CD4-positive, alpha-beta T cell treated with Interleukin-6 at 100 ng/mL for 8 hours (primary cell): ENCODE measurements at places on chromosomes 1 and 21.

DNA sequence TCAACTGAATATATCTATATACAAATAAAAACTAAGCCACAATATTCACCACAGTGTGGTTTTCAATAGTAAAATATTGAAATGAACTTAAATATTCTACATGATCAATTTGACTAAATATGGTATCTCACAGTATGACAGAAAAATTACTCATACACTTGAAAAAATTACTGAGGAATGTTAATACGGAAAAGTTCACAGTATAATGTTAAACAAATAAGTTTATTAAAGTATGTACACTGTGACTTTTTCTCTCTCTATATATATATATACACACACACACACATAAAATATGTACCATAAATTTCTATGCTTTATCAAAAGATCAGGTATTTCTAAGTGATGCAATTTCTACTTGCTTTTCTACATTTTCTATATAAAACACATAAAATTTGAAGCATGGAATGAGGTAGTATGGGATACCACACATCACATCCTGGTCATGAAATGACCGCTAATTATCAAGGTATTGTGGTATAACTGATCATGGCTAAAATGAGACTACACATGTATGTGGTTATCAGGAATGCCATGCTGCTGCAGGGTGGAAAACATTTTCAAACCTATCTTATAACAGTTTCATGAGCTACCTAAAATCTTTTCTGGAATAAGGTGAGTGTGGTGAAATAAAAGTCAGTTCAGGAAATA is 102.3 kb downstream of the CDC42BPA start:
- no peak for DNase-seq

GRCh38 chr1:69657971-69658370 is 90.2 kb downstream of the LRRC7 start:
- DNase-seq: no peak

DNA sequence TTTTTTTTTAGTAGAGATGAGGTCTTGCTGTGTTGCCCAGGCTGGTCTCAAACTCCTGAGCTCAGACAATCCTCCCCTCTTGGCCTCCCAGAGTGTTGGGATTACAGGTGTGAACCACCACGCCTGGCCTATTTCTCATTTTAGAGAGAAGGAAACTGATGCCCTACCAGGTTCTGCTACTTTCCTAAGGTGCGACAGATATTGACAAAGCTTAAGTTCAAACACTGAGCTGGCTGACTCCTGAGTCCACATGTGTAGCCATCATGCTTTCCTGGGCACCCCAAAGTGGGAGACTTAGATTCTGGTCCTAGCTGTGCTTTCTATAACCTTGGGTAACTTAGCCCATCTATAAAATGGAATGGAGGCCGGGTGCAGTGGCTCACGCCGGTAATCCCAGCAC is 5.1 kb upstream of the TMEM222 start:
- no peak for DNase-seq

- DNase-seq: no peak
Measured at GRCh38 chr1:239282411-239282810, 104.0 kb upstream of the CHRM3 start.

- no peak for DNase-seq
Measured at GRCh38 chr1:150931773-150932172, 5.6 kb downstream of the SETDB1 start.

DNA sequence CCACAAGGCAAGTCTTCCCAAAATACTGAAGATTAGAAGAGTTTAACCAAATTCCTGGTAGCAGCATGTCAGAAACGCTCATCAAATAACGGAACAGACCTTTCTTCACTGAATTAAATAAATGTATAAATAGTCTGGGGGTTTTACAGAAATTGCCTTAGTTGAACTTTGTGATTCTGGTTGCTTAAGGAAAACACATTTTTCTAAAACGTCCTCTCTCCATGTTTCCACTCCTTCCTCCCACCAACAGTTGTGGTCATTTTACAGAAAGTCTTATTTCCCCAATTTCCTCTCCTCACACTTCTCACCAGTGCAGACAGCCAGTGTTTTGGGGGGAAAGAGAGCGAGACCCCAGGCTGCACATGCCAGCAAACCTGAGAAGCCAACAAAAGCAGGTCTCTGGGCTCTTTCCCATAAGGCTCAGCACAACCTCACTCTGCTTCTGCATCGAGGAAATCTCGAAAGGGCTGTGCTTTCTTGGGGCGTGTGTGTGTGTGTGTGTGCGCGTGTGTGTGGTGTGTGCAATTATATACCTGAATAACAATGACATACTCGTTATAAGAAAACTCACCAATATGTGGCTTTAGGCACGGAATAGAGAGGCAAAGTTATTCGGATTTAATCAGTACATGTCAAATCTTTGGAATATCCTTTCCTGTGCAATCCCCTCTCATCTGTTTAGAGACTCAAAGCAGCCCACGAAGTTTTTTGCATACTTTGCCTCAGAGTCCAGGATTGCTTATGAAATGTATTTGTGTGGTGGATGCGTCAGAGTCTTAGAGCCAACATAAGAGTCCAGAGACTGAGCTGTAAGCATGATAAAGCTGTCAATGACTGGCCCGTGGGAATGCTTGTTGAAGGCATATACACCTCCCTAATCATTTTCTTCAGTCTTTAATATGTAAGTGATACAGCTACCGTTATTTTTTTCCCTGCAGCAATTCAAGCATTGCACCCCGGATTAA is 2.0 kb downstream of the KCNJ15 start:
- DNase-seq: no peak

GRCh38 chr1:224542783-224543440 is 73.2 kb upstream of the CNIH3 start:
- DNase-seq: peak; percentile 9

GRCh38 chr21:41545500-41546359 is 37.8 kb upstream of the TMPRSS2 start:
- DNase-seq: no peak

GRCh38 chr1:150612014-150612345 is 17.4 kb downstream of the ENSA start:
- no peak for DNase-seq

GRCh38 chr1:243291292-243291691 is 35.5 kb downstream of the SDCCAG8 start:
- no peak for DNase-seq

GRCh38 chr1:244536316-244536715 is 75.2 kb downstream of the CATSPERE start:
- DNase-seq: no peak

DNA sequence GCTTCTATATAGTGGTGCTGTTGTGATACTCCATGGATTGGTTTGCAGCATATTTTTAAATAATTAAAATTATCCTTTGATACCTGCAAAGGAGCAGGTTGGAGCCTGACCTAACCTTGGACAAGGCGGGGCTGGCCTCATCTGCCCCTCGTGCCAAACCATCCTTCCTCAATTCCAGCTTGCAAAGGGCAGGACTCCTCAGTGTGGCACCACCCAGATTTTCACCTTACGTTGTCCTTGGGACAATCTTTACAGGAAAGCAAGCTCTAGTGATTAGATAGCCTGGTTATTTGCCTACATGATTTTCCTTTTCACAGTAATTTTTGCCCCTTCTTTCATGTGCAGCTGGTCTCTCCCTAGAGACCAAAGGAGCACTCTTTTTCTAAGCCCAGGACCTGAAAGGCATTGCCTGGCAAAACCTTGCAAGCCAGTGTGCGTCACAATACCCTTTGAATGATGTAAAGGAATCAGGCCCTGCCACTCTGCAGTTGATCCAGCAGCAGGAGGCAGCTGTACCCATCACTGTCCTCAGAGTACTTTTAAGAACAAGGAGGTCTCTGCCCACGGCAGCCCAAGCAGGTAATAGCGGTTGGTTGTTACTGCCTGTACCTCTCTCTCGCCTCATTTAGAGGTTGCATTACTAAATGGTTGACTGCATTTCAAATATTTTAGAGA is 99.4 kb downstream of the ADSS2 start:
- DNase-seq: no peak

GRCh38 chr1:44609412-44609767 is 64.9 kb downstream of the TMEM53 start:
- DNase-seq: peak; percentile 8

GRCh38 chr1:176051902-176052518 is 155.1 kb downstream of the COP1 start:
- no peak for DNase-seq

- DNase-seq: no peak
Measured at GRCh38 chr1:178498896-178499675, 2.3 kb upstream of the CLEC20A start.

DNA sequence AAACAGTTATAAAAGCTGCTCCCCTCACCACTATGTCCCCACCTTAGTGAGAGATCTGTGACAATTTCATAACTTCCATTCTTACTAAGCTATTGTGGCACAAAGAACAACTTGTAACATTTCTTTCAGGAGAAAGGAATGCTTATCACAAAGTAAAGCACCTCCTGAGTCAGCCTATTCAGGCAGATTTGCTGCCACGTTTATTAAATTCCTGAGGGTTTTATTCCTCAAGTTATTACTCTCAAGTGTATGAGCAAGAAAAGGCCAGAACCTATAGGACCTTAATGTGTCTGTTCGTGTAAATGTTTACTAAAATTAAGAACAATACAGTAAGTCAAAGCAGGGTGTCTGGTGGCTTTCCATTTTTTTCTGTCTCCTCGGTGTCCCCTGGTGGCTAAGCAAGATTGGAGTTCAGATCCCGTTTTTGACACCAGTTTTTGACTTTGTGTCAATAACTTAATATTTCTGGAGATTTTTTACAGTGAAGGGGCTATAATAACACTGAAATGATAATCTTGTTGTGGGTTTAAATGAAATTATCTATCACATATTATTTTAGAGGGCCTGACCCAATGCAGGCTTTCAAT is 1539.6 kb downstream of the BRINP3 start:
- DNase-seq: no peak

DNA sequence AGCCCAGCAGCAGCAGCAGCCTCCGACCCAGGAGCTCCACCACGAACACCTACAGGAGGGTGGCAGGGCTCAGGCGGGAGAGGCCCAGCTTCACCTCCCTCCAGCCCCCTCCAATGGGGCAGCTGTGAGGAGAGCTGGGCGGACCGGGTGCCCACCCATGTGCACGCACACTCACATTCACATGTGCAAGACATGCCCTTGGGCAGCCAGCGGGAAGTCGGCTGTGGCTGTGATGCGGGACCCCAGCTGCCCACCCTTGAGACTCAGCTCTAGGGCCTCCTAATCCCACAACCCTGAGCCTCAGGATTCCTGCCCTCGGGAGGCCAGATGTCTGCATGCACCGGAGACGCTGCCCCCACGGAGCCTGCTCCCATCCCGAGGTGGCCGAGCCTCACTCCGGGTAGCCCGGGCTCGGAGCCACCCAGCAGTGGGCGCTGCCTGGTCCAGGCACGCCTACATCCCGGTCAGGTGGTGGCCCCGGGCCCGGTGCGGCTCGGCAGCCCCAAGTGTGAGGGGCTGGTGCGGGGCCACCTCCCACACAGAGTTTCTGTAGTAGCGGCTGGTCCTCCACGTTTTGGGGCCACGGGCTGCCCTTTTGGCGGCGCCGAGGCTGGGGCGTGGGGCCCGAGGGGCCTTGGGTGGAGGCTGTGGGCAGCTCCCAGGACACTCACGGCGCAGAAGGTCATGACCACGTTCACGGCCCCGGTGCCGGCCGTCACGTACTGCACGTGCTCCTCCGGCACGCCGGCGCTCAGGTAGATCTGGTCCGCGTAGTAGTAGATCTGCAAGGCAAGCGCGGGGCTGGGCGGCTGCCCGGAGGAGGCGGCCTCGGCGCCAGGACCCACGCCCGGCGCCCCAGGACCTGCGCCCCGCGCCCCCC is 12.9 kb upstream of the SLC2A7 start:
- DNase-seq: no peak

DNA sequence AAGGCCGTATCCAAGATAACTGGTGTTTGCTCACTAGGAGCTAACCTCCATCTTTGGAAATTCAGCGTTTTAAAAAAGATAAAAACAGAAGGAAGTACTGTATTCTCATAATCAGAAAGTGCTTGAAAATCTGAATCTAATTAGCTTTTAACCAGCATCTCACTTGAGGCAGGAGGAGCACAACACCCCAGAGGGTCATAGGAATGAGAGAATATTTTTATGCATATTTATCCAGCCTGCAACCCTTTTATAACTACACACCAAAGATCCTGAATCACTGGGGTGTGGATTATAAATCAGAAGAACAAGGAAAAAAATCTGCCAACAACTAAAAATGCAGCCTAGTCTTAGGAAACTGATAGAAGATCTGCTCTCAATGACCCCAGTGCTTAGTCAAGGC is 68.0 kb upstream of the PTCH2 start:
- no peak for DNase-seq

DNA sequence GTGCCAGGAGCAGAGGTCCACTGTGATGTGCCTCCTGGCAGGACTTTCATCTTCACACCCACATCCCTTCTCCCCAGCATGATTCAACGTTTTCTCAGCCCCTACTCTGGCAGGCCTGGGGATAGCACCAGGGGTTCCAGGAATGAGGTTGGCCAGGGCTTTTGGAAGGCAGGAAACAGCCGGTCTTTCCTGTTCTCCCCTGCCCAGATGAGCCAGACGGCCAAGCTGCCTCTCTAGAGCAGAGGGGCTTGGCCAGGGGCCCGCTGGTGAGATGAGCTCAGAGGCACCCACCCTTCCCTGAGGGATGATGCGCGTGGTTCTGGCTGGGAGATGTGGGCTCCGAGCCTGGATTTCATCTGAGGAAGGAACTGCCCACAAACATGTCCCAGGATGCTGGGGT is 4.3 kb upstream of the MFAP2 start:
- no peak for DNase-seq

DNA sequence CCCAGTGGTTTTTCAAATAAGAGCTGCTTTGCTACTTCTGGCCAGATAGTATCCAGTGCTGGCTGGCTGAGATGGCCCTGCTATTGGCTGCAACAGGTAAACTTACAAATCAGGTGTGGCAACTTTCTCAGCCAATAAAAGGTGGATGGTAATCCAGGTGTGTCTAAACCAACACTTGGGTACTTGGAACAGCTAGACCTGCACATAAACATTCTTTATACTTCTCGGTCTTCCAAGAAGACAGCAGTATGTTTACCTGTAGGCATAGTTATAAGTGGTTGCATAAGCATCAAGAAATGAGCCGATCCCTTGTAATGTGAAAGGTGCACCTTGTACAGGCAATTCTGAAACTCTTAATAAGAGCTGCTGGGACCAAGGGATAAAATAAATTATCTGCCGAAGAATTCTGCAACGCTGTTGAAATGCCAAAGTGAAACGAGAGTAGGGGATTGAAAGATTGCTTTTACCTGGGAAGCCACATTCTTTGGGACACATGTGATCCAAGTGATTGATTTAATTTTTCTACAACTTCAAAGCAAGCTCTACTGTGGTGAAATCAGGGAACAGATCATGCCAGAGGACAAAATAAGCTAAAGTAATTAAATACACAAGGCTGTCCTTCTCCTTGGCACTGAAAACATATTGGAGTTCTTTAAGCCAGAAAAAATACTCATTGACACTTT is at the start of gene CLDN8:
Gene CLDN8 (minus strand): TSS at position 57 of the 683 bp plus-strand sequence. CDS start 172 bp downstream, outside the sequence.
- no peak for DNase-seq

GRCh38 chr1:71269818-71270217 is 189.0 kb upstream of the ZRANB2 start:
- no peak for DNase-seq
